Fibroblast of the aortic adventitia (primary cell): ENCODE measurements at places on chromosomes 4 and X.

DNA sequence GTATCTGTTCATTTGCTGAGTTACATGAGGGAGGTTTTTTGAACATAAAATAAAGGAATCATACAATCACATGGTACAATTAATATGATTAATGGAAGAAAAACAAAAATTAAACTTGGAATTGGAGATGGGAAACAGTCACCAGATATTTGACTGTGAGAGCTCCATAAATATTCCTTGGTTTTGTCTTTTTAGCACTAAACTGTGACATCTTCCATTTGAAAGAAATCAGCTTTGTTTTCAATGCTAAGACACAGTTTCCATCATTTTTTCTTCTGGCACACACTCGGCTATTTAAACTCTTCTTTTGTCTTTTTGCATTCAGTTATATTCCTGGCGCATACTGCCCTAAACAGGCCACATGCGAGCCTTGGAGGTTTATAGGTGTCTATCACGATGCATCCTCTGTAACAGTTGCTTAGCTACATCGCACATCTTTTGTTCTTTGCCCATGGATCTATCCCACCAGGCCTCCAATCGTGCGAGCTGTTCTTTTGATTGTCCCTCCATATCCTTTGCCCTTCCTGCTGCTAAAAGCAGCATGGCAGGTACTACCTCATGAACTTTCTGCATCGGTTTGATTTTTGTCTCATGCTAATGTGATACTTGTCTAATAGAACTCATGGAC is 158.3 kb downstream of the LDB2 start:
- DNase-seq, result no peak

DNA sequence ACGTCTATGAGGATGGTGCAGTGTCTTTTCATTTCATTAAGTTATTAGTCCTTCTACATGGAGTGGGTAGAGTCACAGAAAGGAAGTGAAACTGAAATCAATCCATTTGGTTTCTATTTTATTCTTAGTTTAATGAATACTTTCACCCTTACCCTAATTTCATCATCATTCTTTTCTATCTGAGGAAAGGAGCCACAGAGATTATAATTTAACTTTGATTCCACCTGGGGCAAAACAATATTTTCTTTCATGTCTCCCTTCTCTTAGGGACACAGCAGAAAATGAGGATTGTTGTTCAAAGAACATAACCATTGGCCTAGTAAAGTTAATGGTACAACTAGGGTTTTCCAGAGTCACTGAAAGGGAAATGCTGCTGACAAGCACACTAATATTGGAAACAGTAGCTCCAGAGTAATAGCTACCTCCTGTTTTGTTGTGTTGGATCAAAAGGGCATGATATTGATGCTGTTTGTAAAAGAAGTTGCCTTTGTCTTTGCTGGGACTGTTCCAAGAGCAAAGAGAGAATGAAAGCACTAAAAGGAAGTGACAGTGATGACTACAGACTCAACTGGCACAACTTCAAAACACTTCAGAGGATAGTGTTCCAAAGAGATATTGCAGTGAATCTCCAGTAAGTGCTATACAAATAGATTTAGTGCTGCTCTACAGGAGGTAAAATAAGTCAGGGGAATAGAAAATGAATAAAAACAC is 247.1 kb upstream of the PITX2 start:
- DNase-seq, result peak; percentile 11

DNA sequence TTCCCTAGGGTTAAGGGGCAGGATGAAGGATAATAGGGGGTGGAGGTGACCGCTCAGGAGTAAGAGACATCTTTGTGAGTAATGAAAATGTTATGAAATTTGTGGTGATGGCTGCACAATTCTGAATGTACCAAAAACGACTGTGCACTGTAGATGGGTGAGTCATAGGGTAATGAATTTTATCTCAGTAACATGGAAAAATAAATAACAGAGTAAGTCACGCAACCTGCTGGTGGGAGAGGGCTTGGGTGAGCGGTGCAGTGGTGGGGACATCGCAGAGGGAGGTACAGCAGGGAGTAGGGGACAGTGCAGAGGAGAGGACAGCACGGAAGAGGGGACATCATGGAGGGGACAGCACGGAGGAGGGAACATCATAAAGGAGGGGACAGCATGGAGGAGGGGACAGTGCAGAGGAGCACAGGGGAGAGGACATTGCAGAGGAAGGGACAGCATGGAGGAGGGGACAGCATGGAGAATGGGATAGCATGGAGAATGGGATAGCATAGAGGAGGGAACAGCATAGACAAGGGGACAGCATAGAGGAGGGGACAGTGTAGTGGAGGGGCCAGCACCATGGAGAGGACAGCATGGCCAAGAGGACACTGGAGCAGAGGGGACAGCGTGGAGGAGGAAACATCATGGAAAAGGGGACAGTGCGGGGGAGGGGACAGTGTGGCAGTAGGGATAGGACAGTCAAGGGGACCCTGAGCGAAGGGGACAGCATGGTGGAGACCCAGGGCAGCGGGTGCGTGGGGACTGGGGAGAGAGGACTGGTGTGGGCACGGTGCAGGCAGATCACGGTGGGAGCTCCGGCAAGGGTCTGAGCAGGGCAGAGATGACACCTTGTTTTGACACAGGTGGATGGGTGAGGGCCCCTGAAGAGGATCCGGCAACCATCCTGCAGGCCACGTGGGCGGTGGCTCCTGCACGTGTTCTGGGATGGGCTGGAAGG is 68.5 kb upstream of the MXD4 start:
- peak; percentile 94 for DNase-seq

DNA sequence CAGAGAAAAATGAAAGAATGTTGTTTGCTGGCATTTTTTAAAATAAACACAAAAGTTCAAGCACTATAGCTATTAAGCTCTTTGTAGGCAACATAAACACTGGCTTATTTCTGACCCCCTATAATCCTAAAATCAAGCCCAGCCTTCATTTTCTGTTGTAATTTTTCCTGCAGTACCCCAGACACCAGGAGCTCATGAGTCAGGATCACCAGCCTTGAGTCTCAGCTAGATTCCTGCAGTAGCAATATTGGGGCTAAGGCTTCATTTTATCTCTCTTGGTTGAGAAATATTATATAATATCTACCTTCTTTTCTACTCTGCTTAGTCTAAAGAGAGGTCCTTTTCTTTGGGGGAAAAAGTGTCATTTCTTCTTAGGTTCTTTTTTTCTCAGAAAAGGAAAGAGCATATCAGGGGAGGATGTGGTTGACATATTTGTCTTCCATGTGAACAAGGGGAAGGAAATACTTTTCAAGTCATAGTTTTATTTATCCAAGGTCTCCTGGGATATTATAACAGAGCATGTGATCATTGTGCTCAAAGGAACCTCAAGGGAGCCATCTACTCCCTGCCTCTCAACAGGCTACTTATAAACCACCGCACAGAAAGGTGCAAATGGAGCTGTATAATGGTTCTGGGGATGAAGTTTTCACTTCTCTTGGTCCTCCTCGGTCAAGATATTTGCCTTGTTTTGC is 678.3 kb upstream of the NR3C2 start:
- DNase-seq, result peak; percentile 10

DNA sequence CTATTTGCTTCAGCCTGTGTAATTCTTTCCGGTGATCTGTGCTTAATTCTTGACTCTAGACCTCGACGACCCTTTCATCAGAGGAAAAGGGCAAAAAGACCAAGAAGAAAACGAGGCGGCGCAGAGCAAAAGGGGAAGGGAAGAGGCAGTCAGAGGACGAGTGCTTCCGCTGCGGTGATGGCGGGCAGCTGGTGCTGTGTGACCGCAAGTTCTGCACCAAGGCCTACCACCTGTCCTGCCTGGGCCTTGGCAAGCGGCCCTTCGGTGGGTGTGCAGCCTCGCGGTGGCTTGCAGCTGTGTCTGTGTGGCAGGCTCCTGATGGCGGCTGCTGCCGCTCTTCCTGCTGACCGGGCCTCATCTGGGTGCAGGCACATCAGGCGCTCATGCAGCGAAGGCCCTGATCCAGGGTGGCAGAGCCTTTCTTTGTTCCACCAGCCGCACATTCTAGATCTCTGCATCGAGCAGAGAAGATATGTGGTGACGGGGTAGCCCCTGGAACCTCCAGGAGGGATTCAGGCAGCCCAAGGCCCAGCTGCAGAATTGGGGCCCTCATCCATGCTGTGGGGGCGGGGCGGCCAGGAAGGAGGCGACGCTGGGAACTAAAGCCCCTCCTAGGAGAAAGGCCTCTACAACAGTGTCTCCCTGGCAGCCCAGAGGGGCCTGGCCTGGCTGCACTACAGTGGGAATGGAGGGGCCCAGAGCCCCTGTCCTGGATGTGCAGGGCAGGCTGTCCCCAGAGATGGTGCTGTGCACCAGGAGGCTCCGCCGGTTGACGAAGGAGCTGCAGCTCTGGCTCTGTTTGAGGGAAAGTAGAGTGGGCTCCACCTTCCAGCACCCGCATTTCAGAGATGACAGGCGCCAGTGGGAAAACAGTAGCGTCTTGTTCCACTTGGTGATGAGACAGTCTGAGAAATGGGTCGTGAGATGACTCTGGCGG is 32.1 kb downstream of the NELFA start:
- DNase-seq, result no peak

- DNase-seq, result peak; percentile 18
These were observed 53.6 kb downstream of the MBNL3 start for GRCh38 chrX:132435222-132435621.

GRCh38 chr4:104726002-104726401 is 231.3 kb upstream of the CXXC4 start:
- DNase-seq, result no peak

DNA sequence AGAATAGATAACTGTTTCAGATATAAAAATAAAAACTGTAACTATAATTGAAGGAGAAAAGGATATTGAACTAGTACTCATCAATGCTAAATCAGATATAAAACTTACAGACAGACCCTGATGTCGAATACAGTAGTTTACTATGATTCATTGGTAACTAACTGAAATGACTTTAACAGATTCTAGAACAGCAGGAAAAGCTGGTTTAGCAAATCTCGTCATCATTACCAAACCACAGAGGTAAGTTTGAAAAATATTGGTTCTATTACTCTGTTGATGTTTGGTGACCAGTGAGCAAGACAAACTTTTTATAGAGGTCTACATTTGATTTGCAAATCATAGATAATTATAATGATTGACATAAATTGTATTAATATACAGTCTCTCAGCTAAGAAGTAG is 551.4 kb upstream of the ADGRL3 start:
- no peak for DNase-seq

- peak; percentile 80 for DNase-seq
These were observed 49.4 kb downstream of the RTL9 start for GRCh38 chrX:110407910-110408545.

- DNase-seq, result peak; percentile 5
These were observed 150.6 kb downstream of the CEP135 start for GRCh38 chr4:56099378-56099786.

DNA sequence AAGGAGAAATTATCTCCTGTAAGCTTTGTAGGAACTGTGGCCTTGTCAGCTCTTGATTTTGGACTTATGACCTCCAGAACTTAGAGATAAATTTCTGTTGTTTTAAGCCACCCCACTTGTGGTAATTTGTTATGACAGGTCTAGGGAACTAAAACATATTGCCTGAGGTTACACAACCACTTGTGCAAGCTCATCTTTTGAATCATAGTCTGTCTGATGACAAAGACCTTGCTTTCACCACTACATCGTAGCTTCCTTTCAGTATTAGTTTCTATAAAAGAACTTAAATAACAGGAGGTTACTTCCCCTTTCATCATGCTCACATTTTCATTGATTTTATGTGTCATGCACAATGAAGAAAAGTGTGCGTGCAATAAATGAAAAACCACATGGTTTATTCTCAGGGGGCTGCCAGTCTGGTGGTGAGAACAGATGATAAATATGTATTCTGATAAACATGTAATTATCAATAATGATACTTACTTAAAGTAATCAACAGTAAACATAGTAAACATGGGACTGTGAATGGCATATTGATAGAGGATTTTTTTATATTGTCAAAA is 690.0 kb upstream of the HS3ST1 start:
- peak; percentile 79 for DNase-seq

- DNase-seq, result no peak
These were observed 343.7 kb downstream of the ARAP2 start for GRCh38 chr4:35900286-35901243.

GRCh38 chr4:81607950-81608349 is 136.2 kb upstream of the RASGEF1B start:
- no peak for DNase-seq

GRCh38 chr4:186225848-186226247 is 1.5 kb upstream of the KLKB1 start:
- DNase-seq, result no peak

- DNase-seq, result no peak
These were observed 165.6 kb downstream of the SH3KBP1 start for GRCh38 chrX:19721726-19722370.

DNA sequence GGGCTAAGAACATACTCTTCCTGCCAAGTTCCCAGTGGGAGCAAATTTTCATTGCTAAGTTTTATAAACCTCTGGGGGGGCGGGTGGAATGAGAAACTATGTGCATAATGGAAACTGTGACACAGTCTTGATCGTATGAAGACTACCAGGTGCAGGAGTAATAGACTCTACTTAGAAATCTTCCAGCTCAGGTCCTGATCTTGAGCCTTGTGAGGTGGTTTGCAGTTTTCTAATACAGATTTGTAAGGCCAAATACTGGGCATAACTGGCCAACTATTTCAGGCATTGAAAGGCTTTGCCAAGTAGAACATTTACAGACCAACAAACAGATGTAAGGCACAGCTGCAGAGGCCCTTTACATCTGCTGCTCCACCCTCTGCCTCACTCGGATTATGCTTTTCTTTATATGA is 89.7 kb upstream of the CBR4 start:
- peak; percentile 84 for DNase-seq

DNA sequence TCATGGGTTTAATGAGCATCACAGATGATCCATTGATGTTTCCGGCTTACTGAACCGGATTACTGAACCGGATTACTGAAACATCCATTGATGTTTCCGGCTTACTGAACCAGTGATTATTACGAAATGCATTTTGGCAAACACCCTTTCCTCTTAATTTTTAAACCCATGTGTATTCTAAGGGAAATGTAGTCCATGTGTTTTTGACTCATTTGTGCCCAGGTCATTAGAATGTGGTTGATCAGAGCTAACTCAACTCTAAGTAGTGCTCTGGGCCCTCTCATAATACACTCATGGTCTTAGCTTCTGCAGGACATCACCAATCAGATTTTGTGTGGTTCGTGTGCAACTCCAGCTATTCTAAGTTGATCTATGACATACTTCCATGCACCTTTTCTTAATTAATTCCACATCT is 141.6 kb downstream of the SPATA18 start:
- peak; percentile 19 for DNase-seq

GRCh38 chr4:18404642-18405041 is 383.1 kb upstream of the LCORL start:
- no peak for DNase-seq

- no peak for DNase-seq
These were observed 3.6 kb upstream of the TDO2 start for GRCh38 chr4:155899891-155900290.

GRCh38 chrX:53678667-53679066 is 7.9 kb downstream of the HUWE1 start:
- no peak for DNase-seq

GRCh38 chr4:102500352-102500695 is 835 bp upstream of the NFKB1 start:
- DNase-seq, result no peak
